Thymus (tissue), 14 donors: ENCODE measurements at places on chromosomes 7 and 10. TPM values are rescaled to one million over a fixed set of nuclear protein-coding genes. Genes with fewer than 3 reads are reported as not detected.

DNA sequence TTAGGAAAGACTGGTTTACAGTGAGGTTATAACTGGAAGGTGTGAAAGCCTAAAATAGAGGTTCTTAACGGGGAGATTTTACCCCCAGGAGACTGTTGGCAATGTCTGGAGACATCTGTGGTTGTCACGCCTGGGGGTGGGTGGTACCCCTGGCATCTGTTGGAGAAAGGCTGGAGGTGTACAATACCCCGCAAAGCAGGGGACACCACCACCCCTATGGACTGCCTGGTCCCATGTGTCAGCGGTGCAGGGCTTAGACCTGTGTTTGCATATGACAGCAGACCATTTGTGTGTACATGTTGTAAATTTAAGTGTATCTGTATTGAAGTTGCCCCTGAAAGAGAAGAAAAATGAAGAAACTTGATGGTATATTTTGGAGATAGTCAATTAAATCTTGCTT lies 9.8 kb downstream of the LRRC27 start:
- DNase-seq = no peak

GRCh38 chr7:106015381-106016218 lies 52.5 kb downstream of the CDHR3 start:
- DNase-seq = no peak

GRCh38 chr7:137981668-137982067 lies 20.2 kb downstream of the CREB3L2 start:
- no peak for DNase-seq

DNA sequence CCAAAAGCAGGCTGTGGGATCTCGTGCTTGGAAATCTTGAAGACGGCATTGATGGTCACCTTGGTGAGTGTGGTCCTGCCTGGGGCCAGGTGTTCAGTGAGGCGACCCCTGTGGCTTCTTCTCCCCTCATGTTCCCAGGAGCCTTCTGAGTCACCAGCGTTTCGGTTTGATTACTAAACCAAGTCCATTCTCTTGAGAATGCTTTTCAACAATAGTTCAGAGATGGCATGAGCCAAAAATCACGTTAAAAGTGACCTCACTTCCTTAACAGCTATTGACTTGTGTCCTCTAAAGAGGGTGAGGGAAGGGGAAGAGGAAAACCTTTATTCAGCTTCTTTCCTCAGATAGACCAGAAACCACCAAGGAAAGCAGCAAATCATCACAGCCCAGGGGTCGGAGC lies 315.2 kb downstream of the GATA3 start:
- no peak for DNase-seq

- no peak for DNase-seq
Observed at GRCh38 chr7:6162650-6163366, 109.6 kb downstream of the CYTH3 start.

GRCh38 chr10:106795619-106796018 lies 368.9 kb downstream of the SORCS1 start:
- no peak for DNase-seq

DNA sequence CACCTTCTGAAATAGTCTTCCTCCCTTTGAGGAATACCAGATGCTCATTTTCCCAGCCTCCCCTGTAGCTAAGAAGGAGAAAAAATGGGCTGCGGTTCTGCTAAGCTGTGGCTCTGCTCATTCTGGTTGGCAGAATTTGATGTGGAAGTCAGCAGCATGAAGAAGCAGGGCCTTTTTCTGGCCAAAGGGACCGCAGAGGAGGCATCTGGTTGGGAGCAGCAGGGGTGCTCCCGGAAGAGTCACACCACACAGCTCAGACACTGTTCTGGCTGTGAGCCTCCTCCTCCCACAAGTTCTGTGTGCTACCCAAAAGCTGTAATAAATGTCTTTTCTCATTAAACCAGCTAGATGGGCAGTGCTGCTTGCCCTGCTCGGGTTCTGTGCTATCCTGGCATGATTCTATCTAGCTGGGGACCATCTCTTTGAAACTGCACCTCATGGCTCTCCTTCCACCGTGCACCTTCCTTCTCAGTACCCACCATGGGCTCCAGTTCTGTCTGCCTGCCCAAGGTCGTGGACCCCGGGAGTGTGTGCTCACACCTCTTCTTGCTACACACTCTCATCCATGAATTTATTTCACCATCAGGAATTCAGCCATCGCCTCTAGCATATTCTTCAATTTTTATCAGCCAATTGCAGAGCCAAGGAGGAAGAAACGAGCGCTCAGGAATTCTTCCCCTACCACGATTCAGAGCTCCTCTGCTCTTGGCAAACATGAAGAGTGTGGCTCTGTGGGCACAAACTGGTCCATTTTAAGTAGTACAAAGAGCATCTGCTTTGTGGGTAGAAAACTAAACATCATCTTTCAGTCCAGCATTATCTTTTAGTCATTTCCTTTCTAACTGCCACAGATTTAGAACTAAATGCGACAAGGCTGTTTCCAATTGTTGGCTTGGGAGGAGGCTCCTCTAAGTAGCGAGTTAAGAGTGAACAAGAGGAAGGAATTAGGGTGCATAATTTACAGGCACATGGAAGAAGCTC lies 76.9 kb downstream of the FAM171A1 start:
- no peak for DNase-seq

- no peak for DNase-seq
Observed at GRCh38 chr7:116769546-116769945, 92.8 kb upstream of the CAPZA2 start.

DNA sequence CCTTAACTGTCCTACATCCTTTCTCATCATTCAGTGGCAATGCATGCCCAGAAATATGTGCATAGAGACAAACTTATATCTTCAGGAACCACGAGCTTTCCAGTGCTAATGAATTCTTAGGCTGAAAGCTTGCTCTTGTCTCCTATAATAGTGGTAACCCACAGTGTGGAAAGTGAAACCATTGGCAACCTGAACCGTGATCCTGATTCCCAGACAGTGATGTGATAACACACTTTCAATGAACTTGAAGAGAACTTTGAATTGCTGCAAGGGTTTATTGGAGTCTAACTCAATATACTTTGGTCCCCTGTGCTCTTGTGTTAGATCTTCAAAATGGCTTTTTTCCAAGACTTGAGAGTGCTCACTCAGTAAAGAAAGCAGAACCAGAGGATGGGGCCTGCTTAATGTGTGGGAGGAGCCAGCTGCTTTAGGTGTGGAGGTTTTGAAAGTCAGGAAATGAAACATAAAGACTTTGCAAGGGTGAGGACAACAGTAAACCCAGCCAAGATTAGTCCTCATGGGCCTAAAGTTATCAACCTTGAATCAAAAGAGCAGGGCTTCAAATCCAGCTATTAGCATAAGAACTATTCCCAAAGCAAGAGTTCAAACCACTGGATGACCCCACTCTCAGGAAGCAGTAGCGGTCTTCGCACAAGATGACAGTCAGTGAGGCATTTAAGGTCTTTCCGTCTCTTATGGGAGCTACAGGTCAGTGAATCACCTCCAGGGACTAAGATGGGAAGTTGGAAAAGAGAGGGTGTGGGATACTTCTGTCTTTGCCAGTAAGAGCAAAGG lies 332.4 kb upstream of the NRP1 start:
- DNase-seq = no peak

GRCh38 chr10:32061440-32061839 lies 5.2 kb upstream of the KIF5B start:
- no peak for DNase-seq

DNA sequence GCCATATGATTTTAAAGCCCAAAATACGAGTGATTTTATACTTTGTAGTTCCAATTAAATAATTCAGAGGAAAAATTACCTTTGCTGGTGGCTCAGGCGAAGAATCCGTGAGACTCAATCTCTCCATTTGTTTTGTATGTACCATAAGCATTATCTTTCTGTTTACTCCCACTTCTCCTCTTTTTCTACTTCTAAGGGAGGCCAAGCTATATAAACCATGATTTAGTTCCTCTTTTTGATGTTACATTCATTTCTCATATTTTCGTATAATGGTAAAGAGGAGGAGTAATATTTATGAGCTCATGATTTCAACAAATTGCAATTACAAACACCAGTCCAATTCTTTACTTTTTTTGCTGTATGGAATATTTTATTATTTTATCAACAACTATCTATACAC lies 50.6 kb upstream of the TES start:
- no peak for DNase-seq

DNA sequence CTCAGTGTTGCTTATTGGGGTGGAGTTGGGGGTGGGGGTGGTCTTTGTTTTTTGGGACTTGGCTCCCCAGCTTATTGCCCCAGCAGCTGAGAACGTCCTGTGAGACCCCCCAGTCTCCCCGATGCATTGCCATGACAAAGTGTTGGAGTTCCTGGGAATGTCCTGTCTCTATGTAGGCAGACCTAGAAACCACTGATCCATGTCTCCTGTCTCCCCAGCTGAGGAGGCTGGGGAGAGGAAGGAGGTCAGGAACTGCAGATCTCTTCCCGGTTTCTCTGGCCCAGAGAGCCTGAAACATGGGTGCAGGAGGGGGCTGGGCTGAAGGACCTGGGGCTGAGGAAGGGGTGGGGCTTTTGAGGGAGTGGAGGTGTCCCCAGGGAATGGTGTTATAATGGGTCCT lies 80.2 kb upstream of the GTF2IRD1 start:
- DNase-seq = no peak

- DNase-seq = no peak
Observed at GRCh38 chr7:149060156-149060555, 30.4 kb downstream of the ZNF786 start.

DNA sequence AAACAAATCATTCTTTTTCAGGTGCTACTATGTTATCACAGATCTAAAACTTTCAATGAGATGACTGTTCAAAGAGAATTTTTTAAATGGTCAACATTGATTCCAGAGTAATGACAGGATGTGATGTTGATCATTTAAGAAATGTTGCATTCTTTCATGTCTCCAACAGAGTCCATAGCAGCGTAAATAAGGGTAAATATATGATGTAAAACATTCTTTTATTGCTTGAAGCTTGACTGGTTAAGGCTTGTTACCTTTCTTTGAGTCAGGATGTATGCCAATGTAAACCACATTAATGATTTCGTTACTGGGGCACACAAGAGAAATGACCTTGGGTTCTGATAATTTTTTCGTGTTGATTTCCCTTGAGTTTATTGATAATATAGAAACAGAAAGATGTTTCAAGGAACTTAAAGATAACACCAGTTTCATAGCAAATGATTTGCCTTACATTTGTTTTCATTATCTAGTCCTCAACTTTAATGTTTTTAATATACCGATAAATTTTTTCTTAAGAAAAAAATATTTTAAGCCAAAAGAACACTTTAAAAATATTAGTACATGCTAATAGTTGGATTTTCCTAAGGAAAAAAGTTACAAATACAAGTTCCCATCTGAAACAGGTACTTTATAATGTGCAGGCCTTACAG lies 3.5 kb downstream of the STK17A start:
- peak; percentile 20 for DNase-seq

- DNase-seq = no peak
Observed at GRCh38 chr7:156236936-156237599, 403.5 kb upstream of the RNF32 start.

GRCh38 chr10:98404571-98405359 lies 10.2 kb downstream of the PYROXD2 start:
- DNase-seq = no peak

CLEC5A gene
- total RNA-seq = 0.57 TPM

SEMA3E gene
- 3.1 TPM for total RNA-seq

IPMK gene
- total RNA-seq = 4.5 TPM

AFAP1L2 gene
- total RNA-seq = 15.8 TPM

TFEC gene
- total RNA-seq = 9.1 TPM

PDZD7 gene
- 0.19 TPM for total RNA-seq

MEIG1 gene
- total RNA-seq = 0.76 TPM

ZNF365 gene
- total RNA-seq = 0.19 TPM
